ENCODE measurements at places on chromosomes 11 and 22.

DNA sequence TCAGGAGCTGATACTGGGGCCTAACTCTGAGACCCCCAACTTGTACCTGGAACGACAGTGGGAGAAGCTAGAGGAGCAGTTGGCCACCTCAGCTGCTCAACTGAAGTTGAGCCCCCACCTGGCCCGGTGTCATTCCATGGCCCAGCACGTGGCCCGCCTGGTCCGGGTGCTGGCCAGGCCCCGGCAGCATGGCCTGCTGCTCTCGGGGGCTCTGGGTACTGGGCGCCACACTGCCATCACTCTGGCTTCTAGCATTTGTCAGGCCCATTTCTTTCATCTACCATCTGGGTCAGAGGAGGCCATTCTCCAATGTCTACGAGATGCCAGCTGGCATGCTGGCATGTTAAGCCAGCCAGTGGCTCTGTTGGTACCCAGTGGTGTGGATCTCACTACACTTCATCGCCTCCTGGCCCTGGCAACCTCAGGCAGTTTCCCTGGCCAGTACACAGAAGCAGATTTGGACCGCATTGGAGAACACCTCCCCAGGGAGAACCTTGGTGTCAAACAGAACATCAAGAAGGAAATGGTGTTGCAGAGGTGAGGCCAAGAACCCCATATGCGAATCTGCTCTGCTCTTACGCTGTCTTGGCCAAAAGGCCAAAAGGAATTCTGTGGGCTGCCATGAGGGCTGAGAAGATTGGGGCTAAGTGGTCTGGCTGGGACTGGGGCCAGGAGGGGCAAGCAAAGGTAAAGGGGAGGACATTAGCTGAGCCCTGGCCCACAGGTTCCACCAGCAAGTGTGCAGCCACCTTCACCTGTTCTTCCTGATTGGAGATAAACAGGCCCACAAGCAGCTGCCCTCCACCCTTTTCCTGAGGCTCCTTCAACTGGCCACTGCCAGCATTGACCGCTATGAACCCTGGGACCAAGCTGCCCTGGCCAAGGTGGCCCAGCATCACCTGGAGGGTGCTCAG lies 45.4 kb downstream of the RRP8 start:
- DNase-seq: no peak

DNA sequence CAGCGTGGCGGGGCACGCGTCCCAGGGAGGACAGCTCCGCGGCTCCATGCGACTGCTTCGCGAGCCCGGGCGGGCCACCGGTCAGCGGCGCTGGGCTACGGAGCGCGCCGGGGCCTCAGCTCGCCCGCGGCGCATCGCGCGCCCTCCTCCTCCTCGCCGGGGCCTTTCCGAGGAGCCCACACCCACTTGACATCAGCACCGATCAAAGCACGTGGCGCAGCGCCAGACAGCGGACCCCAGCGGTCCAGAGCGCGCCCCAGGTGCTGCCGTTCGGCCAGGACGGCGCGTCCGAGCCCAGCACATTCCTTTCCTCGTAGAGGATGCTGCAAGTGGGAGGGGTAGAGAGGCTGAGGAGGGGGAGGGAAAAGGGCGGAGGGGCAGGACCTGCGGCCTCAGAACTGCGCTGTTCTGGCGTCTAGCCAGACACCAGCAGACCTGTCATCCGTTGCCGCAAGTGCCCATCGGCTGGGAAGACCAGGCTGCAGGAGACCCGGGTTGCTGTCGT lies 88.6 kb downstream of the PLEKHA7 start:
- DNase-seq: no peak

- DNase-seq: no peak
Measured at GRCh38 chr22:44620129-44620840, 81.7 kb upstream of the PRR5 start.

GRCh38 chr22:27377501-27378295 lies 423.9 kb downstream of the MN1 start:
- DNase-seq: no peak

DNA sequence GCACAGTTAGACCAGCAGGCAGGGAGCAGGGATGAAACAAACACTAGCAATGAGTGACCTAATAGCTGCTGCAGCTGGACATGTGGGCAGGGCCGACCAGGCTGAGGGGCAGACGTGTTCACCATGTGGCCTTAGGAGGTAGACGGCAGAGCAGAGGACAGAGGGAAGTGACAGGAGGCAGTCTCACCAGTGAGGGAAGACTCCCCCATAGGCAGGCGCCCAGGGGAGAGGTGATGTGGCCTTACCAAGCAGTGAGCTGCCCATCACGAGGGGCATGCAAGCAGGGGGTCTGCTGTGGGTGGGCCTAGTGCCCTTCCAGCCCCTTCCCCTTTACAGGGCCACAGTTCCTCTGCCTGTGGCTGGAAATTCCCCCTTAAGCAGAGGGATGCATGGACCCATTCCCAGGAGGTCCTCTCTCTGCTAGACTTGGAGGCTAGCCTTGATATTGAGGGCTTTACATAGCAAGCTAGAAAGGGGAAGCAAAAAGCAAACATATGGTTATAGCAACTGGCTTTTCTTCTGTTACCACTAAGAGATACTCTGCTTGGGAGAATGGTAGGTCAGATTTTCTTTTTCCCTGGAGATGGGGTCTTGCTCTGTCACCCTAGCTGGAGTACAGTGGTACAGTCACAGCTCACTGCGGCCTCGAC lies 67.6 kb downstream of the MPPED1 start:
- DNase-seq: no peak

DNA sequence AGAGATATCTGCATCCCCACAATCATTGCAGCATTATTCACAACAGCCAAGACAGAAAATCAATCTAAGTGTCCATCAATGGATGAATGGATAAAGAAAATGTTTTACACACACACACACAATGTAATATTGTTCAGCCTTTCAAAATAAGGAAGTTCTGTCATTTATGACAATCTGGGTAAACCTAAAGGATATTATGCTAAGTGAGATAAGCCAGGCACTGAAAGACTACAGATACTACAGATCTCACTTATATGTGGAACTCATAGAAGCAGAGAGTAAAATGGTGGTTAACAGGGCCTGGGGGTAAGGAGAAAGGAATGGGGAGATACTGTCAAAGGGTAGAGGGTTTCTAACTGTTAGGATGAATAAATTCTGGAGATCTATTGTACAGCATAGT lies 36.0 kb upstream of the EED start:
- DNase-seq: no peak

- DNase-seq: no peak
Measured at GRCh38 chr22:48679656-48680555, 1147.8 kb downstream of the BRD1 start.

All from AG04449 (cell line).